Activated CD4-positive, alpha-beta memory T cell treated with anti-CD3 and anti-CD28 coated beads, Interleukin-2, amount 10 ng/mL, durations not matched to agents 7 days and 5 days (primary cell): ENCODE measurements at places on chromosomes 12 and 14.

- DNase-seq: peak; percentile 24
Observed at GRCh38 chr12:1093166-1093751, 102.2 kb downstream of the ERC1 start.

GRCh38 chr14:93323600-93324174 is 9.1 kb downstream of the BTBD7 start:
- DNase-seq: no peak

- DNase-seq: peak; percentile 21
Observed at GRCh38 chr12:118979763-118980406, 1.5 kb upstream of the SRRM4 start.

- no peak for DNase-seq
Observed at GRCh38 chr14:41743140-41743539, 136.5 kb downstream of the LRFN5 start.

- no peak for DNase-seq
Observed at GRCh38 chr12:57008178-57008577, 1.8 kb upstream of the ZBTB39 start.

GRCh38 chr14:32300136-32300535 is 29.0 kb upstream of the AKAP6 start:
- DNase-seq: no peak

DNA sequence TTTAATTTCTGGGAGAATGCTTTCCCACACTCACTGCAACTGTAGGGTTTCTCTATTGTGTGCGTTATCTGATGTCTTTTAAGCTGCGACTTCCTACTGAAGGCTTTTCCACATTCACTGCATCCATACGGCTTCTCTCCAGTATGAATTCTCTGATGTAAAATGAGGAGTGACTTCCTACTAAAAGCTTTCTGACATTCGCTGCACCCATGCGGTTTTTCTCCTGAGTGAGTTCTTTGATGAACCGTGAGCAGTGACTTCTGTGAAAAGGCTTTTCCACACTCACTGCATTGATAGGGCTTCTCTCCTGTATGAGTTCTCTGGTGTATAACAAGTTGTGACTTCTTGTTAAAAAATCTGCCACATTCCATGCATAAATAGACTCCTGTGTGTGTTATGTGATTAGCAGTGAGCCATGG is 29.7 kb downstream of the ZNF605 start:
- no peak for DNase-seq
